ENCODE measurements at places on chromosomes 5 and 9.

- no peak for DNase-seq
Observed at GRCh38 chr5:98103807-98104206, 669.7 kb upstream of the RGMB start.

DNA sequence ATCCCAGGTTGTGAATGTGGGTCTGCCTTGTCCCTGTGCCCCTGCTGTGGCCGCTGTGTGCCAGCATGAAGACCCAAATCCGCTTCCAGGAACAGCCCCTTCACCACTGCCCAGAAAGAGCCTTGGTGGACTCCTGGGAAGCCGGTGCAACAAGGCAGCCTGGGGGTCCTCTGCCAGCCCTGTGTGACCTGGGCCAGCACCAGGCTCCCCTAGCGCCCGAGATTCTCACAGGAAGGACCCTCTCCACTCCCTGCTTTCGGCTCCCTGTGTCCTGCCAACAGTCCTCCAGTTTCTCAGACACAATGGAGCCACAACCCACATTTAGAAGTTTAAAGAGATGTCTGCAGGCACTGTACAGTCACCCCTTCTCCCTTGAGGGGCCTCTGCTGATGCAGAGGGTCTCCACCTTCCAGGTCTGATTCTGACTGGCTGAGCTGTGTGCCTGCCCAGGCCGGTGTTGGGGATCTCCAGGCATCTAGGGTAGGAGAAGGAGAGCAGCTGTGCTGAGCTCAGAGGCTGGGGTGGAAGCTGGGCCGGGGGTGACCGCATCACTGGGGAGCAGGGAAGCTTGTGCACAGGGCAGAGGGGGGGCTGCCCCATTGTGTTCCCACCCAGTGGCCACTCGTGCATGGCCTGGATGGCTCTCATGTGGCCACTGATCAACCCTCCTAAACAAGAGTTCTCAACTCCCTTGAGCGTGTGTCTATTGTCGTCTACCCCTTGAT lies 174.0 kb downstream of the IRX2 start:
- DNase-seq, result no peak

GRCh38 chr9:111348821-111349271 lies 18.8 kb upstream of the OR2K2 start:
- no peak for DNase-seq

GRCh38 chr9:108197899-108198298 lies 657.9 kb downstream of the ACTL7B start:
- DNase-seq, result no peak

- DNase-seq, result no peak
Observed at GRCh38 chr5:32259033-32259432, 53.7 kb downstream of the MTMR12 start.

DNA sequence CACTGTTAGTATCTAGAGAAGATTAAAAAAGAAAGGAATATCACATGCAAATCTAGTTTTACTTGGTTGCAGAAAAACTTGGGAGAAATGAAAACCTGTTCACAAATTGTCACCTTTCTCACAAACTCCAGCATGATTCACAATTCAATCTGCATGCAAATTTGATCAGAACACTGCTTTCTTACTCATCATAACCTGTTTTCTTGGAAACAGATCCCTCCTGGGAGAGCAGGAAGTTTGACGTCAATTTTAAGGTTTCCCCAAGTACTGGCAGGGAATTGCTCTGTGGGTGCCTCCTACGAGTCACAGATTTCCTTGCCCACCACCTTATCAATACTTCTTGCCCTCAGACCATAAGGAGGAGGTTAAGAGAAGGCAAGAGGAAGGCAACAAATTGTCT lies 30.2 kb upstream of the HTR4 start:
- DNase-seq, result no peak

DNA sequence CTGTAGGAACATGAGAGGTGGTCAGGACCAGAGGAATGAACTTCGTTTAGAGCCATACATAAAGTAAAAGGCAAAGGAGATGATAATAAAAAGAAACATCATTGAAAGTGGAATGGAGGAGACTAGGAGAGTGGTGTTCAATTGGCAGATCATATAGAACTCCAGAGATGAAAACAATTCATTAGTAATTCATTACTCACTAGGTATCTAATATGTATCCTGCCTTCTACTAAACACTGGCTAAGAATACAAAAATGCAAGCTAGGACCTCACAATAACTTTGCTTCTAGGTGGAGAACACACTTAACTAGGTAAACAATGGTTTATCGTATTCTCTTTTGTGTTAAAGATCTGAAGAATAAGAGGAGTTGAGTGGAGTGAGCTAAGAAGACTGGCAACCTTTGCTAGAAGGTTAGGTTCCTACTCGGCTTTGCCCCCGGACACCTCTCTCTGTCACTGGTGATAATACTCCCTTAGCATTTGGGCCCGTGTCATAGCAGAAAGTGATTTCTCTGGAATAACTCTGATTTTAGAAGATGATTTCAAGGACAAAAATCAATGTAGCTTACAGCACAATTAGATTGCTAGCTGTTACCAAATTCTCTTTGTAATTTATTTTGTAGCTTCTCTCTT lies 88.6 kb upstream of the IFNE start:
- DNase-seq, result no peak

DNA sequence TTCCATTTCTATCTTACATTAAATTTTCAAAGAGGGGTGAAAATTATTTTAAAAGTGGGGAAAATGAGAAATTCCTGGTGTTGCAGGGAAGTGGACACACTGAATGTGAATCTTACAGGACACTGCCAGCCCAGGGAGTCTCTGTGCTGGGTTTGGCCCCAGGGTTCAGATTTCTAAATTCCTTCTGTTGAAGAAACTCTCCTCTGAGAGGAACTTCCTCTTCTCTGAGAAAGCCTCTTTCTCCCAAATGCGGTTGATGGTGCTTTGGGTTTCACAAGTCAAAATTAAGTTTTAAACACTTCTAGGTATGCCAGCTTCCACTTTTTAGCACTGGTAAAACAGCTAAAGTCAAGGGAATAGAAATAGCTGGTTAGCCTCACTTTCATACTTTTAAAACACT lies 317.9 kb upstream of the ITGA1 start:
- DNase-seq, result no peak

- DNase-seq, result no peak
Observed at GRCh38 chr5:156949424-156949823, 13.6 kb downstream of the TIMD4 start.

GRCh38 chr5:22053195-22053594 lies 799.9 kb downstream of the CDH12 start:
- no peak for DNase-seq

GRCh38 chr5:158534203-158534602 lies 565.5 kb downstream of the EBF1 start:
- no peak for DNase-seq

- DNase-seq, result no peak
Observed at GRCh38 chr9:72930828-72931227, 22.0 kb downstream of the ALDH1A1 start.

DNA sequence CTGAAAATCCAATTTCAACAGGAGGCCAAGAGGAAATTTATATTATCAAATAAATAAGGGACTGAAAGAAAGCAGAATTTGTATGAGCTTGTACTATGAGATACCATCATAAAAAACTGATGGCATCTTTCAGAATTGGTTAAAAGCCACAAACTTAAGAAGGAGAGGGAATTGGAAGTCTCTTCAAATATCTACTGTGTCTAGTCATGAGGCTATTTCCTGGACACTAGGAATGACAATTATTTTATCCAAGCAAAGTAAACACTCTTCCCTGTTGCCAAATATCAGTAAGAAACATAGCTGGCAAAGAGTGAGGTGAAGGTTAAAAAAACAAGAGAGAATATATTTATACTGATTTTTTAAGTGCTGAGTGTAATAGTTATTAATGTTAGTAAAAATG lies 101.5 kb upstream of the ARRDC3 start:
- no peak for DNase-seq

GRCh38 chr9:91042541-91042940 lies 240.9 kb downstream of the SYK start:
- no peak for DNase-seq

DNA sequence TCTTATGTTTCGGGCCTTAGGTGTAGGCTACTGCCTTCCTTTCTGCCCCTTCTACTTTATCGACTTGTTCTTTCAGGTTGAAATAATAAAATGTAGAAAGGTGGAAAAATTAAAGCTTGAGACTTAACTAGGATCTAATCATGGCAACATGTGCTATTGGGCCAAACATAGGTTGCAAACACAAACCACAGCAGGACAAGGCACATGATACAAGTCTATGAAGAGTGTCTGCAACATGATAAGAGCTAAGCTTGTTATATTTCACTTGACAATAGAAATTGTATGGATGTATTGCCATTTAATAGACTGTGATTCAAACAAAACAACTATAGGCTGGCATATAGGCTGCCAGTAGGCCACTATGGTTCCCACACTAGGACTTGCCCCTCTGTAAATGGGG lies 1.7 kb upstream of the ERAP2 start:
- no peak for DNase-seq

GRCh38 chr9:6150483-6150882 lies 65.1 kb upstream of the IL33 start:
- no peak for DNase-seq

GRCh38 chr5:96194593-96194992 lies 232.9 kb upstream of the ELL2 start:
- DNase-seq, result no peak

DNA sequence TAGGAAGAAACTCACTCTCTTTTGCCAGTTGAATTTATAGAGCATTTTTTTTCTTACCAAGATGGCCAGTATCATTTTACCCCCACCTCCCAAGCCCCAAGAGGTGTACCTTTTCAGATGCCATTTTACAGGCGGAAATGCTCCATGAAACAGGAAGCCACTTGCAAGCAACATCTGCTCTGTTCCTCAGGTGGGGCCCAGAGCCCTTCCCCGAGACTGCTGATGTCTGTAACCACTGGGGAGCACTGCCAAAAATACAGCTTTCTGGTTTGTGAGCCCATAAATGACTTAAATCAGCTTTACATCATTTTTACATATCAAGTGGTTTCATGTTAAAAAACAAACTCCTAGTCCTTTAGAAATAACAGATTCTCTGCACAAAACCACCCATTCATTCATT lies 42.9 kb upstream of the GARNL3 start:
- no peak for DNase-seq

DNA sequence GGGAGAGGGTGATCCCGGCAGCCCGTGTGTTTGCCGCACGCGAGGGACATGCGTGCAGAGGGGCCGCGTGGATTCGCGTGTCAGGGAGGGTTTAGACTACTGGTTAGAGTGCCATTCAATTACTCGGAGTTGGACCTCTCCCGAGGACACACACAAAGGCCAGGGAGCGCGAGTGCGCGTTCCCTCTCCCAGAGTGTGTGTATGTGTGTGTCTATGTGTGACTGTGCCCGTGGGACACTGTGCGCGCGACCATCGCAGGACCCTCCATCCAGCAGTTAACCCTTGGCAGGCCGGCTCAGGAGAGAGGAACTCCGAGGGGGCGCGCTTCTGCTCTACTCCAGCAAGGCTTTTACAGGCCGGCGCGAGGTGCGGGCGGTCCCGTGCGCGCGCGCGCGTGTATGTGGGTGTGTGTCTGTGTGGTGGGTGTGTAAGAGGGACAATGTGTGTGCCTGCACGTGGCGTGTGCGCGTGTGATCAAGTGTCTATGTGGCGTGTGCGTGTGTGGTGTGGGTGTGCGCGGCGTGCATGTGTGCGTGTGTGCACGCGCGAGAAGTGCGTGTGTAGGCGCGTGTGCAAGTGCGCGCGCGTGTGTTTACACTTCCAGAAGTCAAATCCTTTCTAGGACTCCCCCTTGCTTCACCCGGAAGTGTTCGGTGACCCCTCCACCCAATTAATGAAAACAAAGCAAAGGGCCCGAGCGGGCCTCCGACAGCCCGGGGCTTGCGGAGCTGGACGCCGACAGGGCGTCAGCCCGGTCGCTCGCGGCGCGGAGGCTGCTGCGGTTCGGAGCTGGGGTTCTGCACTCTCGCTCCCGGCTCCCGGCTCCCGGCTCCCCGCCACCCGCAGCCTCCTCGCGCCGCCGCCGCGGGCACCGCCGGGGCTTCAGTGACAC lies 75.3 kb upstream of the TBCA start:
- DNase-seq, result no peak

DNA sequence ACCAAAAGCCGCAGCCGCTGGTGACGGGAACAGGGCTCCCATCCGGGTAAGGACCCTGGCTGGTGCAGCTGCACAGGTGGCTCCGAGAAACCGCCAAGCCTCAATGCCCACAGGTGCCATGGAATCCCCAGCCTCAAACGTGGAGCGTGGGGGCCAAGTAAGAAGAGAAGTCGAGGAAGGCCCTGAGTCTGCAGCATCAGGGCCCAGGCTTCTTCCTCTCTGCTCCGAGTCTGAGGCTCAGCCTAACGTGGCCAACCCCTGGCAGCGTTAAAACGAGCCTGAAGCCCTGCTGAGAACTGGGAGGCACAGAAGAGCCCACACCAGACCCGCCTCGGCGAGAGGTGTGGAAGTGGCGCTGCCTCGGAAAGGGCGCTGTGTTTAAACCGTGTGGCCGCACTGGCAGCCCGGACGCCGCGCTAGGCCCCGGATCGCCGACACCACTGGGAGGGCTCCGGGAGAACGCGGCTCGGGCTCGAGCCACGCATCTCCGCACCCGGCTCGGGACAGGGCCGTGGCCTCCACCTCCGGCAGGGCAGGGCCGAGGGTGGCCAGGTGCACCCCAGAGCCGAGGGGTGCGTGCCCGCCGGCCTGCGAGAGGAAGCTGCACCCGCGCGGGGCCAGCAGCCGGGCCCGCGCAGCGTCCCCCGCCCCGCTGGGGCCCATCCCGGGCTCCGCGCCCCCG lies 730 bp downstream of the ZMYND19 start:
- DNase-seq, result no peak

DNA sequence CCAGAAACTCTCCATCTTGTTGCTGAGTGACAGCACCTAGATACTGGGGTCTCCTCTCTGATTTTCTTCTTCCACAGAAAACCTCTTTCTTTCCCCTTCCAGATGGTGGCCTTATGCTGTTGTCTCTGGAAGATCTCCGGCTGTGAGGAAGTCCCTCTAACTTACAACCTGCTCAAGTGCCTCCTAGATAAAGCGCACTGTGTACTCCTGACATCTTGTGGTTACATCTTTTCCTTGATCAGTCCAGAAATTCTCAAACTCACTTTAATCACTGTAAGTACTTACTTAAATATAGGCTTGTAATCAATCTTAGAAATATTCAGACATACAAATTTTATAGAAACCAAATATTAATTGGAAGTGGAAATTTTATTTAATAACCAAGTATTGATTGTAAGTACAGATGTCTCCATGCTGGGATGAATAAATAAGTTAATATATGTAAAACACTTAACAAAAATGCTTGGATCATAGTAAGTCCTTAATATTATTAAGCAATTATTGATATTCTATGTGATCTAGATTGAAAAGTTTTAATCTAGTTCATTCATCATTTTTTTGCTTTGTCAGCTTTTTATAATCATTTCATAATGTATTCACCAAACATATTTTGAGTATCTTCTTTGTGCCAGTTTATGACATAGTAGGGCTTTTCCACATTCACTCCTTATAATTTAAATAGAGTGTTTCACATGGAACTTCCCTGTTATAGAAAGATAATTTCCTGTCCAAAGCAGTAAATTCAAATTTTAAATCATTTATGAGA lies 1381.4 kb upstream of the CDH6 start:
- no peak for DNase-seq

- no peak for DNase-seq
Observed at GRCh38 chr5:40405230-40405629, 274.5 kb upstream of the PTGER4 start.

- DNase-seq, result no peak
Observed at GRCh38 chr9:29625292-29625731, 2052.0 kb upstream of the C9orf72 start.

GRCh38 chr5:38948501-38948900 lies 102.7 kb downstream of the OSMR start:
- DNase-seq, result no peak

All from stimulated activated CD8-positive, alpha-beta memory T cell treated with anti-CD3 and anti-CD28 coated beads, Interleukin-4, amount 100 ng/mL, for 1 hour (primary cell).